Mesenchymal stem cell (in vitro differentiated cells and primary cell): ENCODE measurements at places on chromosomes 12 and 14.
A peak's percentile ranks its signal among the peaks of the same experiment; 100 is the strongest.

DNA sequence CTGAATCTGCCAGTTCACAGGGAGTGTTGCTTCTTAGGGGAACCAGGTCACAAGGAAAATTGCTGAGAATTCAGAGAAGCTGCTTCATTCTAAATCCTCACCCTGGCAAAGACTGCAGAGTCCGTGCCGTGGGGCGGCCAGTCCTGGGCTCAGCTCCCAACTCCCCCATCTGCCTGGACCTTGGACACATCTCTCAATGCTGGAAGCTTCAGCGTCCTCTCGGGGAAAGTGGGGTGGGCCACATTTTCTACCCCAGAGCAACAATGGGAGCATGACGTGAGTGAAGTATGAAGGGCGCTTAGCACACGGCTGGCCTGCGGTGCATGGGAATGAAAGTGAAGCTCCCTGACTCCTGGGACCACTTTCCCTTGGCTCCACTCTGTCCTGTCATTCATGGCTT lies 31.2 kb downstream of the HVCN1 start:
- H3K27me3 ChIP-seq = no peaks in the 10 kb centered on the region
- no peaks in the 10 kb centered on the region for H3K4me1 ChIP-seq
- DNase-seq = no peak
- H3K4me3 ChIP-seq = no peak overlapping the region
- no peak overlapping the region for H3K27ac ChIP-seq

GRCh38 chr12:47094804-47095203 lies 15.0 kb upstream of the AMIGO2 start:
- H3K36me3 ChIP-seq = no peaks in the 10 kb centered on the region
- no peak overlapping the region for H3K4me3 ChIP-seq
- no peaks in the 10 kb centered on the region for H3K4me1 ChIP-seq
- peak overlapping the region; percentile 64 for H3K27ac ChIP-seq
- no peak for DNase-seq

DNA sequence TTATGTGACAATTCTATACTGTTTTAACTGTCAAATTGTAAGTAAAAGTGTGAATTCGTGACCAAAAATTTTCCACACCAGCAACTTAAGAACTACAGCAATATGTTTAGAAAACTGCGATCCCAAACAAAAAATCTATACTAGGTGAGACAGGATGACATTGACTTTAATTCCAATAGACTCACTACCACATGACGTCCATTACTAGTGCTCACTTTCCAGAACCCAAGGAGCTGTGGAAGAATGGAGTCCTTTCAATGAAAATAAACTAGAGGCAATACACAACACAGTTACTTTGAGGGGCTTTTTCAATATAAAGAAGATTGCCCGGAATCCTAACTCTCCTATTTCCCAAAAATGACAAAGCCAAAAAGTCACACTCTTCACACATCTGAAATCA lies 1.4 kb downstream of the EPS8 start:
- H3K27me3 ChIP-seq = no peaks in the 10 kb centered on the region
- H3K27ac ChIP-seq = peak overlapping the region; percentile 84
- peaks cover 12% of the 10 kb centered on the region for H3K36me3 ChIP-seq

DNA sequence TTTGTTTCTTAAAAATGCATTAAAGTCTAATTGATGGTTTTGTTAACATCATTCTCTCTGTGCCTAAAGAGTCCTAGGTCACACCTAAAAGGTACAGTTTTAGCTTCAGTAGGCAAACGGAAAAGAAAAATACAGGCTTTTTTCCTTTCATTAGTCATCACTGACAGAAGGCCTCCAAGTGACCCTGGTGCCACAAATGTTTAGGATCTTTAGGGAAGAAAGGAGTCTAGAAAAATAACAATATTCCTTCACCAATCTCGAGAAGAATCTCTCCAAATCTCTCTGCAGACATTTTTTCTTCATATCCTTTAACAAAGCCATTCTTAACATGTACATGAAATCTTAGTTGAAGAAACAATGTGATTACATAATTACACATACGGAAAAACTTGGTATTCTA lies 2.0 kb downstream of the DENND5B start:
- H3K36me3 ChIP-seq = no peaks in the 10 kb centered on the region
- peaks cover 9% of the 10 kb centered on the region for H3K4me1 ChIP-seq
- H3K4me3 ChIP-seq = no peak overlapping the region
- H3K27ac ChIP-seq = no peak overlapping the region
- no peaks in the 10 kb centered on the region for H3K27me3 ChIP-seq

DNA sequence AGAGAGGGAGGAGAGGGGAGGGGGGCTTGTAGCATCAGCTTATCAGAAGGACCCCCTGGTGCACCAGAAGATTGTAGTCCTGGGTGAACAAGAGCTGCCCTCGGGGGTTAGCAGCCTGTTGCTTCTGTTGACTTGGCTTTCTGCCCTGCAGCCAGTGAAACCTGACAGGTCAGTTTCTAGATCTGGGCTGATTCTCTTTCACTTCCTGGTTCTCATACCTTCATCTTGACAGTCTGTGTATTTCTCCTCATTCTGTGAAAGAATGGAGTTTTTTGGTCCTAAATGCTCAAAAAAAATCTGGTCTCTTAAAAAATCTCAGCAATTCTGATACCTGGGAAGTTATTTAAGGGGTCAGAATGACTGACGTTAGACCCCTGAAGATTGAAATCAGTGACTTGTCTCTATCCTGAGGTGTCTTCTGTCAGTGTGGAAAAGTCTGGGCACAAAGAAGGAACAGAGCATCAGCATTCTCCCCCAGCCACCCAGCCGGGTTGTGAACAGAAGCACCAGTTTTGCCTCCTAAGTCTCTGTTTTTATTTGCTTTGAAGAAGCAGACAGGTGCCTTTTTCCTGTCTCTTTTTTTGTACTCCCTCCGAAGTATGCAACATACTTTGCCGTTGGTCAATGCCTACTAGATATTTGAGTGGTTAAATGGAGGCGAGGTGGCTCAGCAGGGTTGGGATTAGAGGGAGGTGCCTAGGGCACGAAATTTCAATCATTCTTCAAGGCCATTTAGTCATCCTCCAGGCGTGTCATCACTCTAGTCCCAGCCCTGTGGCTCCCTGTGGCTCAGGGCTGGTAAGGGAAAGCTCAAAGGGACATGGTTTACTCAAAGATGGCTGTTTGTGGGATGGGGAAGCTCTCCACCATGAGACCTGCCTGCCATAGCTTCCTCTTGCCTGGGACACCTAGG lies 24.0 kb downstream of the TTC9 start:
- H3K4me3 ChIP-seq = no peak overlapping the region
- H3K27ac ChIP-seq = peak overlapping the region; percentile 64
- H3K36me3 ChIP-seq = peaks cover under 1% of the 10 kb centered on the region
- no peak for DNase-seq
- H3K27me3 ChIP-seq = peaks cover 3% of the 10 kb centered on the region
- peaks cover 28% of the 10 kb centered on the region for H3K4me1 ChIP-seq

- no peak overlapping the region for H3K27ac ChIP-seq
- no peak for DNase-seq
- H3K27me3 ChIP-seq = peaks cover 18% of the 10 kb centered on the region
- no peak overlapping the region for H3K4me3 ChIP-seq
Measured at GRCh38 chr12:108054496-108054895, 74.6 kb upstream of the WSCD2 start.

DNA sequence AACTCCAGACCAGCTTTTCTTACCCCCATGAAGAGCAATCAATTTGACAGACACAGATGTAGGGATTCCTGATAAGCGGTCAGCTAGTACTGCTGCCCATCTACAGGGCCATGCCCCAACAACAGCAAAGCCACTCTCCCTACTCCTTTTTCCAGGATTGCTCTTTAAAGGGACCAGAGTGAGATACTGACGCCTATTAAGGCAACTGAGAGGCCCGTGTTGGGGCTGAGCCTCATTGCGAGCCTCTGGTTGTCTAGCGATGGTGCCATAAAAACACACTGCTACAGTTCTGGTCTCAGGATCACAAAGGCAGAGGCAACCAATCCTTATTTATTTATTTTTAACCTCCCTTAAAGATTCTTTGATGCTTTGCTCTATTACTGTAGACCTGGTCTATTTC lies 31.1 kb downstream of the AK7 start:
- no peaks in the 10 kb centered on the region for H3K27me3 ChIP-seq
- H3K4me3 ChIP-seq = no peak overlapping the region
- H3K4me1 ChIP-seq = no peaks in the 10 kb centered on the region
- H3K36me3 ChIP-seq = no peaks in the 10 kb centered on the region
- DNase-seq = no peak

DNA sequence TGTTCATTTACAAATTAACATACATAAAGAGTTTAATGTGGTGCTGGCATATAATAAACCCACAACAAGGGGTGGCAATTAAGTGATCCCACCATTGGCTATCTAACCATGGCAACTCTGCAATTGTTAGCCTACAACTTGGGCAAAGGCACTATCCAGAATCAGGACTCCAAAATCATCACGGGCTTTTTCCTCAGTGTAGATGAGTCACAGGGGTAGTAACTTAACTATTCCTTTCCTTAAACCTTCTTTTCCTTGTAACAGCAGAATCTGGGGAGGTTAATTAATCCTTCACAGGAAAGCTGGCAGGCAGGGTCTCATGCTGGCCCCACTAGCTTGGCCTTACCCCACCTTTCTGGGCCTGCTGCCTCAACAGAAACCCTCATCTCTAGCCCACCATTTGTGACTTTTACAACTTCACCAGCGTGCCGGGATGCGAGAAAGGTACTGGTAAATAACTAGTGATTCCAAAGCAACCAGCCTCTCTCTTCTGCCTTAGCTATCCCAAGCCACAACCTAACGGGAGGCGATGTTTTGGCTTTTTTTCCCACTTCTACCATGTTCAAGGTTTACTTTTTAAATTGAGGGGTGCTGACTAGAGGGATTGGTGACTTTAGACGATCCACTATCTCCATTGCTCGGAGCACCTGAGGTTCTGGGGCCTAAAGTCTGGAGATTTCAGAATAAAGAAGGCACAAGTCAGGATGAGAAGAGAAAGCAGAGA lies 744 bp downstream of the ATP5MC2 start:
- peaks cover 39% of the 10 kb centered on the region for H3K36me3 ChIP-seq
- DNase-seq = no peak
- peaks cover 14% of the 10 kb centered on the region for H3K4me1 ChIP-seq
